CMK (cell line): ENCODE measurements at places on chromosomes 6 and 20.

DNA sequence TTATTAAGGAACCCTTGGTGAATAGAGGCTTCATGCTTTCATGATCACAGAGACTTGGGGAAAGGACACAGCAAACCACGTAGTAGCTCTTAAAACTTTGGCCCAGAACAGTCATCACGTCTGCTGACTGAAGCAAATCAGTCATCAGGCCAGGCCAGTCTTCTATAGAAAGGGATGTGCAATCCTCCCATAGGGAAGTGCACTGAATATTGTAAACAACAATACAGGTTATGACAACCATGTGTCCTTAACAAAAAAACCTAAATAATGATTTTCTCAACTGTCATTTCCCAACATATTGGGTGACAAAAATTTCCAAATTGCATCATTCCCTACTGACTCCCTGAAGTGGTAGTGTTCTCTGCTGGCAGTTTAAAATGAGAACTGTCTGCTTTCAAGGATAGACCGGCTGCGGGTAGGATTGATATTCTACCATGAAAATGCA lies 388.2 kb upstream of the CITED2 start:
- no peak for DNase-seq

GRCh38 chr6:2524090-2524489 lies 226.6 kb downstream of the MYLK4 start:
- DNase-seq = no peak

GRCh38 chr20:59033093-59033492 lies 958 bp upstream of the ATP5F1E start:
- DNase-seq = no peak

- no peak for DNase-seq
Measured at GRCh38 chr6:14540276-14540675, 422.7 kb downstream of the CD83 start.

DNA sequence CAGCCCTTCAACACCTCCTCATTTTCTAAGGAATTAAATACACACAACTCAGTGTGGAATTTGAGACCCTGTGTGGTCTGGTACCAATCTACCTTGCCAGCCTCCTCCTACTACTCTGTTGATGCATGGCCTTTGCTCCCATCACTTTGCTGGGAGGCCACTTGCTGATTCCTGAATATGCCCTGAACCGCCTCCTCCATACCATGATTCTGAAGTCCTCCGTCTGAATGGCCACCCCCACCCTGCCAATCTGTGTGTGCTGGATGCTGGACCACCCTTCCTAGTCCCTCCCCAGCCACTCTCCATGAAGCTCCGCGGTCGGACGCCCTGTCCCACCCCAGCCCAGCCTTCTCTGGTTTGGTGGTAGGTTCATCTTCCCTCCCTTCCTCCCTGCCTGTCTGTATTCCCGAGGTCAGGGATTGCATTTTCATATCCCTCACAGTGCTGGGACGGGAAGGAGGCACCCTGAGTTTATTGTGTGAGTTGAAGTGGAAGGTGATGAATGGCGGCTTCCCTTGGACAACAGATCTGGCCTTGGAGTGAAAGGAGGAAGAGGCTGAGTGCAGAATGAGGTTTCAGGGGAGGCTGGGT lies 138.3 kb downstream of the CDC5L start:
- no peak for DNase-seq

GRCh38 chr6:6683969-6684833 lies 95.7 kb downstream of the LY86 start:
- peak; percentile 95 for DNase-seq

GRCh38 chr6:143410859-143411270 lies 39.6 kb downstream of the ADAT2 start:
- no peak for DNase-seq

GRCh38 chr6:34435916-34436315 lies 10.0 kb upstream of the RPS10 start:
- DNase-seq = no peak

GRCh38 chr20:60101201-60101890 lies 143.1 kb downstream of the CDH26 start:
- no peak for DNase-seq

DNA sequence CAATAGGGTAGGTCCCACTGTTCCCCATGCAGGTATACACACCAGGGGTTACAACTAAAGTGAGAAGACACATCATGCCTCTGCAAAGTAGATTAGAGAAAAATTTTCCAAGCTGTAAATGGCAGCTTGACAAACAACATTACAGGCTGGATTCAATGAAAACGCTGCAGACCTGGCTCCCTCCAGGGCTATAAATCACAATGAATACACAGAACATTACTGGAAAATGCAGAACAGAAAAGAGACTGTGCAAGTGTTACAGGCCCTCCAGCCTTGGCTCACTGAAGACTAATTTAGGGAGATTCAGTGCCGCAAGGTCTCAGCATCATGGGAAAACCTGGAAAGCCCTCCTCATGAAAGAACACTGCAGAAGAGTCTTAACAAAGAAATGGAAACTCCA lies 207.8 kb downstream of the KHDC1L start:
- DNase-seq = no peak

DNA sequence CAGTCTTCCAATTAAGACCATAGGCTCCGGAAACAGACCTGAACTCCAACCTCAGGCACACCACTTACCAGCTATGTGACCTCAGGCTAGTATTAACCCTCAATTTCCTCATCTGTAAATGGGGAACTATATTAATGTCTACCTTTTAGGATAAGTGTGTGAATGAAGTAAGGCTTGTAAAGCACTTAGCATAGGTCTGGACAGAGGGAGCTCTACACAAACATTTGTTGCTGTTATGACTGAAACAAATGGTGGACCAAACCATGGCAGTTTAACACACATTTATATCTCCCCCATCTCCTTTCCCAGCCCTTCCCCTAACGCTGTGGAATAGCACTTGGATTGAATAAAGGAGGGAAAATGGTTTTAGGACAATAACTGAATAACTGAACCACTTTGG lies 48.7 kb downstream of the TSHZ2 start:
- no peak for DNase-seq

GRCh38 chr20:57779401-57780003 lies 69.7 kb upstream of the PMEPA1 start:
- DNase-seq = no peak

DNA sequence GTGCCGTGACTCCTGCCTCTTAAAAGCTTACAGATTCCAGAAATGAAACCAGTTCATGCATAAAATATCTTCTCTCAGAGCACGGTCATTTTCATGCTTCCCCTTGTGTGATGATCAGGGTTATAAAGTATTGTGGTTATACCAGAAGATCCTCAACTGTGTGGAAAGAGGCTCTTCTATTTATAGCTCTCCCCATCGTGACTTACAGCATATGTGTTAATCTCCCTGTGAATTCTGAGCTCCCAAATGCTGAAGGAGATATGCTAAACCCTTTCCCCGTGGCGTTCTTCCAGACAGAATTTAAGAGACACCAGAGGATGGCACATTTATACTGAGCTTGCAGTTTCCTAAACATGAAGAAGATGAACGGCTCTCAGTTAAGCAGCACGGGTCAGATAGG lies 158.8 kb downstream of the CDH26 start:
- no peak for DNase-seq

- no peak for DNase-seq
Measured at GRCh38 chr6:8628063-8628462, 192.7 kb upstream of the SLC35B3 start.

GRCh38 chr6:157562997-157563396 lies 182.0 kb downstream of the ZDHHC14 start:
- DNase-seq = no peak

DNA sequence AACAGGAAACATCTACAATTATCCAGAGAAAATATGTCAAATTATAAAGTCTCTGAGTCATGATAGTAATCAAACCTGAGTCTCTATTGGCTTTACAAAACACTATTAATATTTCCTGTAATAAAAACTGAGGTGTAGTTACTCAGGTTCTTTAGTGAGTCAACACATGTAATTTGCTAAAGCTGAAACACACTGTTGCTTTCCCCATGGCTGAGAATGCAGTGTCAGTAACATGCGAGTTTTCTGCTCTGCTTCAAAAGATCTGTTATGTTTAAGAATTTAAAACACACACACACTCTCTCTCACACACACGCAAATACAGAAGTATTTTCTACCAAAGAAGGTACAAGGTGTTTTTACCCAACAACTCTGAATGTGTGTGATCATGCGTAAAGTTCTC lies 38.6 kb downstream of the ATXN1 start:
- no peak for DNase-seq

DNA sequence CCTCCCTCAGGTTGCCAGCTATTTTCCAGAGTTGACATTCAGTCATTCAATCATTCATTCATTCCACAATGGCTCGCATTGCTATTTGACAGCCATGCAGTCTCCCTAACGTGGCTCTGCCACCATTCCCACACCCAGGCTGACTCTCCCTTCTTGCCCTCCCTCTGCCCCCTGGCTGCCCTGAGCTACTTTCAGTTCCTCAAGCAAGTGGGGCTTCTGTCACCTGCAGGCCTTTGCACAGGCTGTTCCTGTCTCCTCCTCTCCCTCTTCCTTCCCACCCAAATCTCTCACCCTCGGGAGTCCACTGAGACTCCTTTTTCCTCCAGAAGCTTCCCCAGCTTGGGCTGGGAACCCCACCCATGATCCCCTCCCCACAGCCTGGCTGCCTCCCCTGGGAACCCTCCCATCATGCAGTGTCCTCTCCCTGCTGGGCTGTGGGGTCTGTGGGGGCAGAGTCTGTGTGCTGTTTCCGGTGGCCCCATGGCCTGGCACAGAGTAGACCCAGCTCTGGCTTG lies 2.6 kb downstream of the PACSIN1 start:
- no peak for DNase-seq

GRCh38 chr6:52546678-52547077 lies 30.2 kb downstream of the TRAM2 start:
- DNase-seq = no peak

DNA sequence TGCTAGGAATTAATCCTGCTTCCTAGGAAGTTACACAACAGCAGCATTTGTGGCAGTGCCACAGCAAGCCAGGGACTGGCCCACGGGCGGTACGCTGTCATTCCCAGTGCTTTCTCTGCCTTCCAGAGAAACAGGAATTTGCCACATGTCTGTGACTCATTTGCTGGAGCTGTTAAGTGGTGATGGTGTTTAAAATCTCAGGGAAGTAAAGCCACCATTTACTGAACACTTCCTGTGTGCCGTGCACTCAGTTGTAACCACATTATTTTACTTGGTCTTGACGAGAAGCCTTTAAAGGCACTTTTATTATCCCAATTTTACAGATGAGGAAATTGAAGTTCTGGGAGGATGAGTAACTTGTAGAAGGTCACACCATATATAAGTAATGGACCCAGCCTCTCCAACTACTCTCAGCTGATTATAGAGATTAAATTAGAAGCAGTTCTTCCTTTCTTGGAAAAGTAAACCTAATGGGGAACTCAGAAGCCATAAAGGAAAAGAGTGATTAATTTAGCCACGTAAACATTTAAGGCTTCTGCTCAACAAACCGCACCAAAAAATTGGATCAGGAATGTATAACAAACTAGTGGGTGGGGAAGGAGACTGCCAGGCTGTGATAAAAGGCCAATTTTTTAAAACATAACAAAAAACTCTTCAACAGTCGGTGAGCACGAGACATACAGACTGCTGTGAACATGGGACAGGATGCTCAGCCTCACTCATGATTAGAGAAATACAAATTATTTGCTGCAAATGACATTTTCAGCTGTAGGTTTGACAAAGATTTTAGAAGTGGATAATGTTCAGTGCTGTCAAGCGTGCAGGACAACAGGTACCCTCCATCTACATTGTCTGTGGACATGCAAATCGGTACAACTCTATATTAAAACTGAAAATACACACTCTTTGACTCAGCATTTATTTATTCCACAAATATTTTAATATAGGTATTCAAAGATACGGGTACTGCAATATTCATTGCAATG lies 311.2 kb downstream of the NRN1 start:
- no peak for DNase-seq

GRCh38 chr20:9615766-9616454 lies 101.5 kb downstream of the LAMP5 start:
- DNase-seq = no peak

- DNase-seq = no peak
Measured at GRCh38 chr20:4985658-4986057, 15.7 kb downstream of the SLC23A2 start.

- DNase-seq = no peak
Measured at GRCh38 chr6:65075705-65076230, 631.3 kb downstream of the EYS start.
